ENCODE measurements at places on chromosomes 11 and 22.

DNA sequence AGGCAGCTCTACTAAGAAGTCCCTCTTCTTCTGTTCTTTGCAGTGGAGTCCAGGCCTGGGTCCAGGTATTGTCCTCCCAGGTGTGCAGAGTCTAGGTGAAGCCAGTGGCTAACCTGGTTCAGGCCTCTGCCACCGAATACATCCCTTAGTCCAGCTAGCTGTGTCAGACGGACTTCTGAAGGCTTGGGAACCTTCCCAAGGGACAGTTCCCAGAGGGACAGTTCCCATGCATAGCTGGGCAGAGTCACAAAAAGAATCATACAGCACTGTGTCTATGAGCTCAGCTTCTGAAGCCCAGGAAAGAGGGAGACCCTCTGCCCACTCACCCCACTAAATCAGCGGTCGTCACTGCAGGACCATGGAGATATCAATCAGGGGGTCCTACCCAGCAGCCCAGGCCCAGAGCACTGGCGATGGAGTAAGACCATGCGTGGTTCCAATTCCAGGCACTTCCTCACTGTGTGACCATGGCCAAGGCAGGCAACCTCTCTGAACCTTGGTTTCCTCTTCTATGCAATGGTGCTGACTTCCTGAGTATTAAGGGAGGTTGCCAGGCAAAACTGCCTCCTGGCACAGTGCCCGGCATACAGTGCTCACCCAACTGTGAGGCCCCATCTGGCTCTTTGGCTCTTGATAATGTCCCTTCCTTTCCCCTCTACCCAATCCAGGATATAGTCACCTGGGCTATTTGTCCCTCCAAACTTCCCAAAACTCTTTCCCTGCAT, 3.4 kb downstream of the MS4A10 start:
- DNase-seq = no peak

DNA sequence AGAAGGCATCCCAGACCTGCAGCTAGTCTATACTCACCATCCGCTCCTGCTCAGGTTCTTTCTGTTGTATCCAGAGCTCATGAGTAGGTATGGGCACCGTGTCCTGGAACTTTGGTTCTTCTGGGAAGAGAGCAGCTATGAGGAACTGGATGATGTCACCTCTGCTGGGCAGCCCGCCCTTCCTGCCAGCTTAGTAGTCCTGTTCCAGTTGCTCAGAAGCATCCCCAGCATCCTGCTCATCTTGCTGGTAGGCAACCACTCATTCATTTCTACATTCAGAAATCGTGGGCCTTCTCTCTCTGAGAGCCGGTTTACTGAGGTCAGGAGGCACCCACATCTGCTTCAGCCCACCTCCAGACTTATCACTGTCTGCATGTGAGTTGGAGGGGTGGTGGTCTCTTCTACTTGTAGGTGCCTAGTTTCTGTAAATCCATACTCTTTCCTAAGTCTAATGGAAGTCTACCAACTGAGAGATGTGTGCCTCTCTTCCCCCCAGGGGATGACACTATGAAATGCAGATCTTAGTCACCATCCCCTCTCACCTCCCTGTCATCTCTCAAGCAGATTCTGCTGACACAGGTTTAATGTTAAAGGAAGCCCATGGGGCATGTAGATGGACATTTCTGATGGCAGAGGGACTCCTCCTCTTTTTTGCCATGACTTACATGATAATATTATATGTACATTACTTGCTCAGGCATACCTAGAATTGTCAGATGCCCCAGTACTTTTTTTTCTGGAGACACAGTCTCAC, 29.6 kb upstream of the CCDC134 start:
- DNase-seq = no peak

GRCh38 chr11:13292970-13293369, 15.4 kb downstream of the BMAL1 start:
- DNase-seq = no peak

DNA sequence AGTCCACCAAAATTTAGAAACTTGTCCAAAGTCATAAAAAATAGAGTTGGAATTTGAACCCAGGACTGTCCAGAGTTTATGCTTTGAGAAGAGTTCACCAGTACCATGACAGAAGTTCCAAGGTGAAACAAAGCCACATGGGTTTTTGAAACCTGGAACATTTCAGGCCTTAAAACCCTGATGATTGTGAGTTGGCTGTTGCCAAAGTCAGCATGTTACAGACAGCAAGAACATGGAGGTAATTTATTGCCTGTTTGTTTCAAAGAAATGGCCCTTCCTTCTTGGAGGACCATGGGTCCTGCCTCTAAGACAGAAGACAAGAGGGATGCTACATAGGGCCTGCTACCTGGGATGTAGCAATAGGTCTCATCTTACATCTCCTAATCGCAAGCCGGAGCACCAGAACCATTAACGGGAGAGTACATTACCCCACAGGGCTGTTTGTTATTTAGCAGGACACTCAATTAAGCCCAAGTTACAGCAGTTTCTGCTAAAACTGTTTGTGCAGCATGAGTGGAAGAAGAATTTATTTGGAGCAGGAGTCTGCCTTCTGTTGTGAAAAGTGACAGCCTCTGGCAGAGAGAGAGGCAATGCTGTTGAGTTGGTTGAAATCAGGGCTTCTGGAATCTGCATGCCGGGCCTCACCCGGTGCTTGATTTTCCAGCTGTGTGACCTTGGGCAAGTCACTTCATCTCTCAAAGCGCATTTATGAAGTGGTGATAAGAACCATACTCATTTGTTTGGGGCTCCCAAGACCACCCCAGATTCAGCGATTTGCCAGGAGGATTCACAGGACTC, 136.2 kb downstream of the LDLRAD3 start:
- no peak for DNase-seq

- DNase-seq = no peak
Observed at GRCh38 chr11:93895106-93895862, 44.9 kb upstream of the VSTM5 start.

DNA sequence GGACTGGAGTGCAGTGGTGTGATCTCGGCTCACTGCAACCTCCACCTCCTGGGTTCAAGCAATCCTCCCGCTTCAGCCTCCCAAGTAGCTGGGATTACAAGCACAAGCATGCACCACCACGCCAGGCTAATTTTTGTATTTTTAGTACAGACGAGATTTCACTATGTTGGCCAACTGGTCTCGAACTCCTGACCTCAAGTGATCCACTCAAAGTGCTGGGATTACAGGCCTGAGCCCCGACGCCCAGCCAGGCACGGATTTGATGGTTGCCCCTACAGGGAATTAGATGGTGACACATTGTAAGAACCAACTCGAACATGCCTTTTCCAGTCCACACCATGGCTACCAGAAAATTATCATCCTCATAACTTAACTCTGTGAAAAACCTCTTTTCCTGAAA, 26.8 kb upstream of the RTL6 start:
- DNase-seq = no peak

DNA sequence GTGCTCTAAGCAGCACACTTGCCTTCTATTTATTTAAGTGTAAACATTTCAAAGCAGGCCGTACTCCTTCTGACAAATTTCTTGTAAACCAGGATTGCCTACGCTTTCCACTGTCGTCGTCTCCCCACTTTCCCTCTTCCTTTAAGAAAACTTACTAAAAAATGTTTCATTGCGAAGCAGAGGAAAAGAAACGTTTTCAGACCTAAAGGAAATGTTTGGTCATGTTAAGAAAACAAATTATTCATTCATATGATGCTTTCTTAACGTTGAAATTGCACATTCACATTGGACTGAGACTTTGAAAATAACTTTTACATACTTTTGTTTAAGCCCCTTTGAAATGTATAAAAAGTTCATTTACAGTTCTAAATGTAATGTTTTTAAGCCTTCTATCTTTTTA, 106.0 kb downstream of the EMSY start:
- DNase-seq = no peak

GRCh38 chr22:39379756-39380730, 19.5 kb upstream of the TAB1 start:
- no peak for DNase-seq

- DNase-seq = no peak
Observed at GRCh38 chr11:31799435-31800397, 11.4 kb downstream of the PAX6 start.

DNA sequence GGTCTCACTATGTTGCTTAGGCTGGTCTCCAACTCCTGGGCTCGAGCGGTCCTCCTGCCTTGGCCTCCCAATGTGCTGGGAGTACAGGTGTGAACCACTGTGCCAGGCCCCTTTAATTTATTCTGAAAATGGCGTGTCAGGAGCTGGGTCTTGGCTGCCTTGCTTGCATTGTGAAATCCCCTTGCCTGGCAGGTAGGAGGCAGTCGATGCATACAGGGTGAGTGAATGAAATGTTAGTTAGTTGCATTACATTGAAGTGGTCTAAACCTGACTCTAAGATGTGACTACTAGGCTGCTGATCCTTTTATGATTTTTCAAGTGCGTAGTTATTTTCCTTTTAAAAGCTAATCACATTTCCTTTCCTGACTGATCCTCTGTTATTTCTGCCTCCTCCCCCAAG, 42.9 kb downstream of the PARVB start:
- no peak for DNase-seq

- DNase-seq = peak; percentile 54
Observed at GRCh38 chr11:47051217-47051616, 114.7 kb downstream of the CSTPP1 start.

DNA sequence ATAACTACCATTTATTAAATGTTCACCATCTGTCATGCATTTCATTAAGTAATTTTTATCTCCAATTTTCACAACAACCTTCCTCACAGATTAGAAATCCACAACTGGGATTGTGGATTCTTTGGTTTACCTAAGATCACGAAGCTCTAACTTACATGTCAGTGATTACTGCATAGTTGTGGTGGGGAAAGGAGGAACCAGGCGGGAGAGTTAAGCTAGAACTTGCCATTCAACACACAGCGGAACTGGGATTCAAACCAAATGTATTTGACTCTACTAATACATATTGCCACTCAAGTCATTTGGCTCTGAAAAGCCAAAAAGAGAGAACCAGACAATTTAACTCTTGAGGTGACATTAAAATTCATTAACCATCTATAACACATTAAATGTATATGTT, 10.4 kb upstream of the LAYN start:
- DNase-seq = no peak

DNA sequence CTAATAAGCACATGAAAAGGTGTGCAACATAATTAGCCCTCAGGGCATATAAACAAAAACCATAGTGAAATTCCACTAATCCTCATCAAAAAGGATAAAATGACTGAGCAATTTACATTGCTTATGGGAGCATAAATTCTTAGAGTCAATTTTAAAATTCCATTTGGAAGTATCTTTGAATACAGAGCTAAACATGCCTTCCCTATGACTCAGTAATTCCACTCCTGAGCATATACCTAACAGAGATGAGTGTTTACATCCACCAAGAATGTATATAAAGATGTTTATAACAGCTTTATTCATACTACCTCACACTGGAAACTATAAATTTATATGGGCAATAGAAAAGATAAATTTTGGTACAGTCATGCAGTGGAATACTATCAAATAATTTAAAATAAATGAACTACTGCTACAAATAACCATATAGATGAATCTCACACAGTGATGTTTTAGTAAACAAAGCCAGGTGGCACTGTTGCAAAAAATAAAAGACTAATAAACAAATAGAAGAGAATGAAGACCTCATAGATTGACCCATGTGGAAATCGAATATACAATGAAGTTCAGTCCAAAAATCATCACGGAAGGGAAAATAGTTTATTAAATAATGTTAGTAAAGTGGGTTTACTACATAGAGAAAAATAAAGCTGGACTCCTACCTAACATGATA, 8.2 kb upstream of the OR2D2 start:
- no peak for DNase-seq

GRCh38 chr11:28146123-28146751, 38.0 kb downstream of the METTL15 start:
- DNase-seq = peak; percentile 67

GRCh38 chr11:6505577-6506240, 8.6 kb downstream of the DNHD1 start:
- DNase-seq = no peak

GRCh38 chr11:120331301-120331996, 4.8 kb upstream of the ARHGEF12 start:
- DNase-seq = peak; percentile 83

DNA sequence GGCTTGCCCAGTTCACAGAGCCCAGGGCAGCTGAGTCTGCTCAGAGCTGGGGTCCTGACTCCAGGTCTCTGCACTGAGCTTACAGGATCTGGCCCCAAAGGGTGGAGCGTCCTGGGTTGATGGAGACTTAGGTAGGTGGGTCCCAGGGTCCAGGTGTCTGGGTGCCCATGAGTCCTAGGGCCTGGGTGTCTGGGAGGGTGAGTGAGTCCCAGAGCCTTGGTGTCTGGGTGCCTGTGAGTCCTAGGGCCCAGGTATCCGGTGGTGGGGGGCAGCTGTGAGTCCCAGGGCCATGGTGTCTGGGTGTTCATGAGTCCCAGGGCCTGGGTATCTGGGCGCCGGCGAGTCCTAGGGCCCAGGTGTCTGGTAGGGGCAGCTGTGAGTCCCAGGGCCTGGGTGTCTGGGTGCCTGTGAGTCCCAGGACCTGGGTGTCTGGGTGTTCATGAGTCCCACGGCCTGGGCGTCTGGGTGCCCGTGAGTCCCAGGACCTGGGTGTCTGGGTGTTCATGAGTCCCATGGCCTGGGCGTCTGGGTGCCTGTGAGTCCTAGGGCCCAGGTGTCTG, 1505.6 kb downstream of the BRD1 start:
- DNase-seq = no peak

- no peak for DNase-seq
Observed at GRCh38 chr11:118247041-118247440, 5.1 kb downstream of the MPZL3 start.

DNA sequence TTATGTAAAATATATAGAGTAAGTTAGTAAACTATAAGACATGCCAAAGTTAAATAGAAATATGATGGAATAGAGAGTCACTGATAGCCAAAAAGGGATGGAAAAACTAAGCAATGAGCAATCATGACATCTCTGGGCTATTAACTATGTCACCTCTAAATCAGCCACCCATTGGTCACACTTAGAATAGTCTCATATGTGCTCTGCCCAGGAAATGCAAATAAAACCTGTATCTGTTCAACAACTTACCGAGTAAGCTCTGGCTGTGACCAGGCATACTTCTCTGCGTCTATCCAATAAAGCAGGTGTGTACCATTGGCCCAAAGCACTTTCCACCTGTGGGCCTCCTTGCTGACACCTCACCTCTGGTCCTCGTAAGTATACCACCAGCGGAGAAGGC, 1.6 kb upstream of the ARL14EP start:
- no peak for DNase-seq

GRCh38 chr22:28021116-28021997, 102.3 kb upstream of the PITPNB start:
- no peak for DNase-seq

DNA sequence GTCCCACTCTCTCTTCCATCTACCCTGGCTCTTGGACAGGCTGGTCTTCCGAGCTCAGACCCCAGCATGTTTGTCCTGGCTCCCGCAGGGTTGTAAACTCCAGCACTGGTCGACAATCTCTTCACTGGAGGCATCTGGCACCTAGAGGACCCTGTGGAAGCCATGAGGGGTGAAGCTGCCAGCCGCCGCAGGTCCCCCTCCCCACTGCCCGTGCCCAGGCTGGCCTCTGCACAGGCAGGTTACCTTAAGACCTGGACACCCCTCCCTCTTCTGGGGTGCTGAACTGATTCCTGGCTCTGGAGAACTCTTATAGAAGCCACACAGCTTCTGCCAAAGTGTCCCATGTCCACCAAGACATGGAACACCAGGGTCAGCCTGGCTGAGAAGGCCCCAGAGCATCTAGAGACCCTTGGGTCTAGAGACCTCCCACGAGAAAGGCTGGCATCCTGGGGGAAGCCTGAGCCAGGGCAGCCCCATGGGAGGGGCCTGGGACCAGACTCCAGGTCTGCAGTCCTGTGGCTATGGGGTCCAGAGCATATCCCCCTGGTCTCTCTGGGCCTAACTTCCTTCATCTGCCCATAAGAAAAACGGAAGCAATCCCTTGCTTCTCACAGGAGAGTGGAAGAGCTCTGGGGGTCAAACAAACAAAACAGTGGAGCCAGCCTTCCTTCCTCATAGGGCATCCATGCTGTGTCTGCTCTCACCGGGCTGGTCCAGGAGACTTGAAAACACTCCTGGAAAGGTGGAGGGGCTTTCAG, 30.6 kb downstream of the LMO1 start:
- DNase-seq = no peak

Data from skeletal muscle cell (primary cell).